ENCODE measurements at places on chromosomes 7 and 10.

DNA sequence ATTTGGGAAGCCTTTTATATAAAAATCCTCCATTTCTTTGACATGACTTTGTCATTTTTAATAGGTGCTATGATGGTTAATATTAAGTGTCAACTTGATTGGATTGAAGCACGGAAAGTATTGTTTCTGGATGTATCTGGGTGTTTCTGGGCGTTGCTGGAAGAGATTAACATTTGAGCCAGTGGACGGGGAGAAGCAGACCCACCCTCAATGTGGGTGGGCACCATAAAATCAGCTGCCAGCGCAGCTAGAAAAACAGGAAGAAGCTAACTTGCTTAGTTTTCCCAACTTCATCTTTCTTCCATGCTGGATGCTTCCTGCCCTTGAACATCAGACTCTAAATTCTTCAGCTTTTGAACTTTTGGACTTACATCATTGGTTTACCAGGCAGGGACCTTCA is 1003.0 kb downstream of the SORCS3 start:
- no peak for DNase-seq

- DNase-seq: no peak
Observed at GRCh38 chr7:149635561-149636329, 137.6 kb downstream of the ZNF467 start.

- DNase-seq: no peak
Observed at GRCh38 chr10:17432723-17433122, 21.7 kb downstream of the ST8SIA6 start.

GRCh38 chr7:17020250-17020649 is 138.5 kb upstream of the AGR3 start:
- no peak for DNase-seq

DNA sequence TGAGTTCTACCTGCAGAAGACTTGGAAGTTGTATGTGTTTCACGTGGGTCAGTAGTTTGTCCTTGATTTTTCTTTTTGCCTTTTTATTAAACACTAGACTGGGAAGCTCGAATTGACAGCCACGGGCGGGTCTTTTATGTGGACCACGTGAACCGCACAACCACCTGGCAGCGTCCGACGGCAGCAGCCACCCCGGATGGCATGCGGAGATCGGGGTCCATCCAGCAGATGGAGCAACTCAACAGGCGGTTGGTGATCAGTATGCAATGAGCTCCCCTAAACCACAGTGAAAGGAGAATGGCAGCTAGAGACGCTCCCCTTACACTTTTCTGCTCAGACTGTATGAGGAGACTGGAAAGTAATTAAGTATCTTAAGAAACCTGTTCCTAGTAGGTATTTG is 126.7 kb upstream of the STK17A start:
- DNase-seq: no peak

DNA sequence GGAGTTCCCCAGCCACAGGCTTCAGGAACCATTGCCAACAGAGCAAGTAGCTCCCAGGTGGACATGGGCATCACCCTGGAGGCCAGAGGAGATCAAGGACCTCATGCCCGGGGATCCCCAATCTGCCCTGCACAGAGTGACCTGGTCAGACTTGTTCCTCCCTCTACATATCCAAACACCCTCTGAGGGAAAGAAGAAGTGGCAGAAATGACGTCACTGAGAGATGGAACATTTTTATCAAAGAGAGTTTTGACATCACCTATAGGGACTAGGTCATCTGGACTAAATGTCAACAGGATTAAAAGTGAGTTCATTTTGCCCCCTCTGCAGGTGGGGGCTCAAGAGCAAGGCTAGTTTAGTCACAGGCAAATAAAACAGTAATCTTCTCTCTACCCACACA is 273.7 kb downstream of the SKAP2 start:
- DNase-seq: no peak

DNA sequence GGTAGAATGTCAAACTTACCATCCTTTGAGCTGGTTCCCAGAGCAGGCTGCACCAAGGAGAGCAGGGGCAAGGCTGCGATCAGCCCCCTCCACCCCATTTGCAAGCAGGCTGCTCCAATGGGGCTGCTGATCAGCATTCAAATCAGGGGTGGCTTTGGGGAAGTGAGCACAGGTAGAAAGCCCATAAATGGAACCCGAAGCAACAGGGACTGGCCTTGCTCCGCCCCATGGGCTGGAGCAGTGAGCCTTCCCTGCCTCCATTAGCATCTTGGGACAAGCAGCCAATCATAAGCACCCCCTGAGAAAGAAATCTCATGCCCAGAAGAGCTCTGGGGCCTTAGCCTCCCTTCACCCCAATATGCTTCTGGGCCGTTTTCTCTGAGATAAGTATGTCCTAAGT is 4.0 kb upstream of the PKD1L1 start:
- no peak for DNase-seq

DNA sequence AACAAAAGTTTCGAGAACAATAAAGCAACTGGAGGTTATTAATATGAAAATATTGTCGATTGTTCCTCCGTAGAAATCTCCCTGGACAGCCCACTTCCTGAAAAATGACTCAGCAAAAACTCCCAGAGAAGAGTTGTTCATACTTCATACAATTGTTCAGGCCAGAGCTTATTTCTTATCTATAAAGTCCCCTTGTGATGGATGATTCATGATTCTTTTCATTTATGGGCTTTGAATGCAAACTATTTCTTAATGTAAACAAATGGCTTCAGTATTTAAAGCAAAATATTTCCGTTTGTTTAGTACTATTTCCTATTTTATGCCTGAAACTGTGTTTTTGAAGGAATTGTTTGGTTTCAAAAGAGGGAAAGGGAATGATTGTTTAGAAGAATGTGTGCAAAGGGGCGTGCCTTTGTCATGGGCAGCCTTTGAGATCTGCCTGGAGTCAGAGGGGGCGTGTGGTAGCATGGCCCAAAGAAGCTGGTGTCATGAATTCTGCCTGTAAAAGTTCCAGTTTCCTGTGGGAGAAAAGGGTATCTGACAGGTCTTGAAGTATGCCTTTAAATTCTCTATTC is 26.2 kb upstream of the EXOC6 start:
- DNase-seq: no peak

DNA sequence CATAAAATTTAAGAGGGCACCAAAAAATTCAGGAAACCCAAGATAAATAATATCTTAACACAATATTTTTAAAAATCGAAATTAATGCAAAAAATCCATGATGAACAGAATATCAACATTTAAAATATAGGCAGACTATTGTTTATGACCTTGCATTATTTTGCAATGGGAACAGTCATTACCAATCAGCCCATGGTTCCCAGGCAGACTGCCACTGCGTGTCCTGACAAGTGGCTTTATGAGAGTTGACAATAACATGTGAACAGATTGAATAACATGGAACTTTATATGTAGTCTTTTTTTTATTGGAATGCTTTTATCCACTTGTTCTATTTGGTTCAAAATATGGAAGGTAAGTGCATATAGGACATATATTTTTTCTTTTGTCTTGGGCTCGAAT is 3.1 kb upstream of the AVPI1 start:
- DNase-seq: no peak

DNA sequence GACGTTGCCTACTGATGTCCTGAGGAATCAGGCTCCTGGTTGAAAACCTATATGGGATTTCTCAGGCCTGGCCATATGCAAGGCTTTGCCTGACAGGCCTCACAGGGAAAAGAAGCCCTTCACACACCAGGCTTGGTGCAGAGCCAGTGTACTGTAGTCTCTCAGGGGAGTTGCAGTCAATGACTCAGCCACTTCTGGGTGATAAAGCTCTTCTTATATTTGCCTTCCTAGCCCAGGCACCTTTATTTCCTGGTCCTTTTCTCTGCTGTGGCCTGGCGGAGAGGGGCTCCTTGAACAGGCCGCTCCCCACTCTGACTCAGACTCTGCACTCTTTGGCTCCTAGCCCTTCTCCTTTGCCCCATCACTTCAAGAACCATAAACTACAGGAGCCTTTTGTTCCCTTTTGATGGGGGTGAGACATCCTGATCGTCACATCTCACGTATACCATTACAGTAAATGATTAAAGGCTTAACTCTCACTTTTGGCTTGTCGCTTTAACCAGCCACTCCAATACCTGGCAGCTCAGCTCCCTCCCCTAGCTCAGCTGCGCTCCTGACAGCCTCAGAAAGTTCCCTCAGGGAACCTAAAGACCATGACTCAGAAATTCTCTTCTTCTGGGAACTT is 33.5 kb downstream of the DPY19L1 start:
- DNase-seq: no peak

- DNase-seq: no peak
Observed at GRCh38 chr7:82202965-82203364, 240.6 kb downstream of the CACNA2D1 start.

DNA sequence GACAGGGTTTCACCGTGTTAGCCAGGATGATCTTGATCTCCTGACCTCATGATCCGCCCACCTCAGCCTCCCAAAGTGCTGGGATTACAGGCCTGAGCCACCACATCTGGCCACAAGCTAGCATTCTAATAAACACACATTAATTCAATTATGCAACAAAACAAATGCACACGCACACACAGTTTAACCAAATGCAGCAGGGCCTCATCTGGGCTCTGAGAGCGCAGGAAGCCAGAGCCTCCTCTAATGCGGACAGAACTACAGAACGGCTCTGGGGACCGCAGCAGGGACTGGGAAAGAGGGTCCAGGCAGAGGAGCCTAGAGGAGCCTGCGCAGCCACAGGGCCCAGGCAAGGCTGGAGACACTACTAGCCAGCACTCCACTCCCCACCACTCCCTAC is 3.8 kb downstream of the MAD1L1 start:
- DNase-seq: no peak

DNA sequence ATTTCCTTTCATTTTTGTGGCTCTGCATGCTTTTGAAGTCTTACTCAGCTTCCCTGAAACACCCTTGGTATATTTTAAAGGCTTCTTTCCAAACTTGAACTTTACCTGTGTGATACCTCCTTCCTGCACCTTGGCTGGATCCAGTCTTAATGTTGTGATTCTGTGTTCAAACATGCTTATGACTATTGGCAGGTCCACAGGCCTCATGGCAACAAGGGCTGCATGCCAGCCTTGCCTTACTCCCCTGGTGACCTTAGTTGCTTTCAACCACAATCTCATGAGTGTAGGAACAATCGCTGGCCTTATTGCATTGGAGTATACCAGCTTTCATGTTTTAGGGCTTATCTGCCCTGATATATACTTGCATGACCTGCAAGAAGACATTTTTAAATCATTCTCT is 238.7 kb downstream of the KIF20B start:
- DNase-seq: no peak

GRCh38 chr10:2980116-2980515 is 87.2 kb upstream of the PFKP start:
- DNase-seq: no peak

GRCh38 chr10:103795634-103796270 is 59.6 kb downstream of the SH3PXD2A start:
- DNase-seq: no peak

DNA sequence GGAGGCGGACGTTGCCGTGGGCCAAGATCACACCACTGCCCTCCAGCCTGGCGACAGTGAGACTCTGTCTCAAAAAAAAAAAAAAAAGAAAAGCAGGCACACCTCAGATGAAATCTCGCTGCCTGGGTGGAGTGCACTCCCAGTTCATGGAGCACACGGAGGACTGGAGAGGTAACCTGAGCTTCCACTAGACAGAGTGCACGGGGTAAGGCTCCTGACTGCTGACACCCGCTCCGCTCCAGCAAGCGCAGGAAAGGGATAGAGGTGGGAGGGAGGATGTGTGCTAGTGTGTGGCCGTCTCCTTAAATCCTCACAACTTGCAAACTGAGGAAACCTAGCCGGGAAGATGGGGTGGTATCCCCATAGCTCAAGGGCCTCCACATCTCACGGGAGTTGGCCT is 50.8 kb downstream of the FAM53B start:
- no peak for DNase-seq

DNA sequence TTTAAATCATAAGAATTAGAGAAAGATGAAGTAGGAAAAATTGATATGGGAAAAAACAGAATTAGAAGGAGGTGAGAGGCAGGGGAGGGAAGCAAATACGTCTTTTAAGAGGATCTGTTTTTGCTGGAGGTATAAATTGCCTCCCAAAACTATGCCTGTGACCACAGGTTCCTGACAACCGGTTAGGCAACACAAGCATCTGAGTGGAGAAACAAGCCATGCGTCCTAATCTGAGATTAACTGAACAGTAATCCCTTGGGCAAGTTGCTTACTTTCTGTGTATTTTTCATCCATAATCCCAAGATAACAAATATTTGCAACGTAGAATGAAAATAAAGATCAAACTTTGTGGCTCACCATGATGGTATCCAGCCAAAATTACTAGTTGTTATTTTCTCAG is 149.2 kb downstream of the C1GALT1 start:
- no peak for DNase-seq

GRCh38 chr7:1852517-1853430 is 182.7 kb downstream of the ELFN1 start:
- DNase-seq: no peak

DNA sequence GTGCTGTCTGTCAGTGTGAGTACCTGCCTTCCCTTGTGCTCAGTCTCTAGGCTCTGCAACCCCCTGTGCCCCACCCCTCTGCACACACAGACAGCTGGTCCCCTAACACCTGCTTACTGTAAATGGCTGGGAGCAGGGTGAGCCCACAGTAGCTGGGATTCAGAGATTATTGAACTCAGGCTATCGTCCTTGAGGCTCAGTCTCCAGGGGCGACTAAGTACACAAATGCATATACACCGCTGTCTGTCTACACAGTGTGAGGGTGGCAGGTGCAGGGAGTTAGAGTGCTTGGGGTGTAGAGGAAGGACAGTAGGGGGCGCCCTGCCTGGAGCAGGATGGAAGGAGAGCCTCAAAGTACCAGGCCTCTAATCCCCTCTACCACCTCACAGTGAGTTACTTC is 12.9 kb downstream of the UPP1 start:
- peak; percentile 54 for DNase-seq

GRCh38 chr7:120332433-120332832 is 59.5 kb downstream of the KCND2 start:
- no peak for DNase-seq

GRCh38 chr7:130461272-130461671 is 20.5 kb upstream of the CEP41 start:
- no peak for DNase-seq

DNA sequence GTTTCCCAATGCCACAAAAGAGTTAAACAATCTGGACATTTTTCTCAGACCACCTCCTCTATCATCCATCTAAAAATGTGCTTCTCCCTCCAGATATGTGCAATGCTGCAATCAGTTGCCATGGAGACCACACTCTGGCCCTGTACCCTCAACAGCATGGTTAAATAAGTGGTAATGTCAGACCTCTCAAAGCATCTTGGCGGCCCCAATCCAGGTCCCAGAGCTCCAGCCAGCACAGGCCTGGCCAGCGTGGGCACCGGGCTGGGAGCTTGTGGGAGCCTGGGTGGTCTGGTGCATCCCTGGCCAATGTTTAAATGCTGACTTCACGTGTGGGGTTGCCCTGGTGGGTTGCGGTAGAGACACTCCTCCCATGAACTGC is 362.9 kb upstream of the ZNF32 start:
- DNase-seq: no peak

DNA sequence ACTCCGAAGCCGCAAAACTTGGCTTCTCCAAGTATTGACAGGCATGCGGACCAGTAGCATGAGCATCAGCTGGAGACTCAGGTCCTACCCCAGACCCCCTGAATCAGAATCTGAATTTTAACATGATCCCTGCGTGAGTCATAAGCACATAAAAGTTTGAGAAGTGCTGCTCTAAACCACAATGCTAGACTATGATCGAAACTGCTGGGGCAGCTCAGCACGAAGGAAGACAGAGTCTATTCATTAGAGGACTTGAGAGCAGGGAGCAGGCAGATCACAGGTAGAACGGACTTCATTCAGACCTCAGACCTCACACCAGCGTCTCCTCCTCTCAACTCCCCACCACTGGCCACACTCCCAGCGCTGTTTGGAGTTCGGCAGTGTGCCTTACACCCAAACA is 16.9 kb downstream of the CAMK2G start:
- DNase-seq: peak; percentile 26

- DNase-seq: peak; percentile 49
Observed at GRCh38 chr10:132397671-132398565, 918 bp downstream of the PWWP2B start.
